H1 (cell line): ENCODE measurements at places on chromosomes 11 and 22. TPM values are rescaled to one million over a fixed set of nuclear protein-coding genes. Genes with fewer than 3 reads are reported as not detected.

GRCh38 chr11:61503135-61503770 lies 5.3 kb upstream of the LRRC10B start:
- no peak for DNase-seq

GRCh38 chr22:37145180-37146050 lies 4.3 kb downstream of the IL2RB start:
- DNase-seq = no peak

DNA sequence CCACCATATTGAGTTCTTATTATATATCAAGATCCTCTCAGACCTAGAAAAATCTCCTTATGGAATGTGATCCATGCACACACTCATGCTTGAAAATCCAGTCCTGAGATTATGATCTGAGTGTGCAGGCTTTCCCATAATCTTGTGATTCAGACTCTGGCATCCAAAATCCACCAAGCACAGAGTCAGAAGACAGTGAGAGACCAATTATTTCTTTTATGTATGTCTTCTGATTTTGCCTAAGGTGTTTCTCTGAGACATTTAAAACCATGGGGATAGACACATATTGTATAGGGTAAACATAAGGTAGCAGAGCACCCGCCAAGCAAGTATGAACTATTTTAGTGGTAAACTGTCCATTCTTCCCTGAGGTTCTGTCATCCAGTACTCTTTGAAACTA lies 52.0 kb upstream of the MMP13 start:
- no peak for DNase-seq

- no peak for DNase-seq
Measured at GRCh38 chr11:33151399-33151798, 9.9 kb downstream of the CSTF3 start.

DNA sequence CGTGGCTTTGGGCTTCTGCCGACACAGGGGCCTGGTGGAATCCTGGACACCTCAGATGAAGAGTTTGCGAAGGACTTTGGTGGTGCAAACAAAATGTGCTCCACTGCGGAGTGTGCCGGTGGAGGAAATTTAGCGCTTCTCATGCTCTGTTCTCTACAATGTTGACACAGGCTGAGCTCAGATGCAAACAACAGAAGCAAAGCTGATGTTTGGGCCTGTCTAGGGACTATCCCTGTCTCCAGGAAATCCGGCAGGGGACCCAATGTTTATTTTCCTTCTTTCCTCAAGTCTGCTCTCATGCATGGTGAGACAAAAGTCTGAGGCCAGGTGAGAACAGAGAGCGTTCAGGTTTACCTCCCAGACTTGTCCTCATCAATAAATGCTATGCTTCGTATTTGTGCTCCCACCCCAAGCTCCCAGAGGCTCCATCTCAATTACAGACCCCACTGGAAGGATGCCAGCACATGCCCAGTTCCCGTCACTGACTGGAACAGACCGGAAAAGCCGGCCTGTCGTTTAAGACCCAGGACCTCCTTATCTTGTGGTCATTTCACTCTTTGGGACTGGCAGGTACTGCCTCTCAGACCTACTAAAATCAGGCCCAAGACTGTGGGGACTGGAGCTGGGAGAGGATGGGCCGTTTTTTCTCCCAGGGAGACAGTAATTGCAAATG lies 105.7 kb upstream of the B3GAT1 start:
- DNase-seq = no peak

DNA sequence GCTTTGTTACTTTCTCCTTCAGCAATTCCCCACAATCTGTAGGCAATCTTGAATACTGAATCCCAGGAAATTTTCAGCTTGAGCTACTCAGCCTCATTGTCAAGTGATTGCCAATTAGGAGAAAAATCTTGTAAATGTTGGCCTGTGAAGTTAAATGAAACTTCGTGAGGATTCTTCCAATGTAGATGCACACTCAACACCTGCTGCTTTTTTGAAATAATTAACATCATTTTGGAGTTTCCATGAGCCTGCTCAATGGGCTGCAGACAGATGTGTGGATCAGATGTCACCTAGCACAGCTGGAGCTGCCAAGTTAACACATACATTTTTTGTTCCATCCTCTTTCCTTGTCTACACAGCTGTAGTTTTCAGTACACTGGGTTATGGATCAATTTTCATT lies 645.6 kb upstream of the LUZP2 start:
- DNase-seq = no peak

- no peak for DNase-seq
Measured at GRCh38 chr11:123924027-123924426, 15.4 kb upstream of the OR4D5 start.

DNA sequence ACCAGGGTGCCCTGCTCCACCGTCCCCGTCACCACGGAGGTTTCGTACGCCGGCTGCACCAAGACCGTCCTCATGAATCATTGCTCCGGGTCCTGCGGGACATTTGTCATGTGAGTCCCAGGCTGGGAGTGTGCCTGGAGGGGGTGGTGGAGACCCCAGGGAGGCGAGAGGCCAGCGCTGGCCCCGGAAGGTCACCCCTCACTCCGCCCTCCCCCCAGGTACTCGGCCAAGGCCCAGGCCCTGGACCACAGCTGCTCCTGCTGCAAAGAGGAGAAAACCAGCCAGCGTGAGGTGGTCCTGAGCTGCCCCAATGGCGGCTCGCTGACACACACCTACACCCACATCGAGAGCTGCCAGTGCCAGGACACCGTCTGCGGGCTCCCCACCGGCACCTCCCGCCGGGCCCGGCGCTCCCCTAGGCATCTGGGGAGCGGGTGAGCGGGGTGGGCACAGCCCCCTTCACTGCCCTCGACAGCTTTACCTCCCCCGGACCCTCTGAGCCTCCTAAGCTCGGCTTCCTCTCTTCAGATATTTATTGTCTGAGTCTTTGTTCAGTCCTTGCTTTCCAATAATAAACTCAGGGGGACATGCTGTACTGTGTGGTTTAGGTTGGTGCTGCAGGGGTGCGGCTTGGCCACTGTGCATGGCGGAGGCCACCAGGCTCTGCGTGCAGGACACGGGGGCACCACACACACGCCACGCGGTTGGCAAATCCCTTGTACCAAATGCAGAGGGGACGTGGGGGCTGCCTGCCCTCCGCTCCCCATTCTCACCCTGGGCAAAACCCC lies 35.4 kb downstream of the MUC2 start:
- DNase-seq = no peak

GRCh38 chr22:19663286-19663815 lies 51.0 kb upstream of the SEPTIN5 start:
- no peak for DNase-seq

OR10D3 gene
- total RNA-seq = not detected in 2 replicates

DGCR6 gene
- 0.82 and 0.96 TPM in 2 replicates for total RNA-seq

PRR33 gene
- not detected in 2 replicates for total RNA-seq

MS4A12 gene
- 0.39 TPM in 1 of 2 replicates, not detected in the other for total RNA-seq

OSM gene
- not detected in 2 replicates for total RNA-seq

AMBRA1 gene
- total RNA-seq = 35.6 and 37.4 TPM in 2 replicates

SLC22A12 gene
- total RNA-seq = not detected in 2 replicates

FOLR1 gene
- 0.55 TPM in 1 of 2 replicates, not detected in the other for total RNA-seq

RBM4B gene
- total RNA-seq = 27.5 and 30.6 TPM in 2 replicates

SLC37A4 gene
- 29.0 and 35.1 TPM in 2 replicates for total RNA-seq

FAM227A gene
- total RNA-seq = 3.8 and 3.9 TPM in 2 replicates

TBX10 gene
- not detected in 2 replicates for total RNA-seq

UBQLN3 gene
- not detected in 2 replicates for total RNA-seq
